Amniotic stem cell (primary cell): ENCODE measurements at places on chromosomes 7 and 10.

DNA sequence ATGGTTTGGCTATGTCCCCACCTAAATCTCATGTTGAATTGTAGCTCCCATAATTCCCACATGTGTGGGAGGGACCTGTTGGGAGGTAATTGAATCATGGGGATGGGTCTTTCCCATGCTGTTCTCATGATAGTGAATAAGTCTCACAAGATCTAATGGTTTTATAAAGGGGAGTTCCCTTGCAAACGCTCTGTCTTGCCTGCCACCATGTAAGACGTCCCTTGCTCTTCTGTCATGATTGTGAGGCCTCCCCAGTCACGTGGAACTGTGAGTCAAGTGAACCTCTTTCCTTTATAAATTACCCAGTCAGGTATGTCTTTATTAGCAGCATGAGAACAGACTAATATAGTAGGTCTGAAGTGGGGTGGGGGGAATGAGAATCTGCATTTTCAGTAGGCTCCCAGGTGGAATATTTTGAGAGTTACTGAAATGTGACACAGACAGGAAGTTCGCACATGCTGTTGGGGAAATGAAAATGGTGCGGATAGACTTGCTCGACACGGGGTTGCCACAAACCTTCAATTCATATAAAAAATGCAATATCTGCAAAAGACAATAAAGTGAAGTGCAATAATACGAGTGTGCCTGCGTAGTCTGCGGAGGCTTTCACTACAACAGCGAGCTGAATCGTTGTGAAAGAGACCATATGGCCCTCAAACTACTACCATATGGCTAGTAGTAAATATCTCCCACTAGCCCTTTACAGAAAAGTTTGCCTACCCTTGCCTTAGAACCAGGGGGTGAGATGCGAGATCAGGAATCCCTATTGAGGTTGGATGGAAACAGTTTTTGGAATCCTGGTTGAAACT lies 166.1 kb downstream of the GRK5 start:
- no peak for DNase-seq

GRCh38 chr7:18013936-18014335 lies 13.7 kb downstream of the PRPS1L1 start:
- no peak for DNase-seq

GRCh38 chr7:139541600-139542307 lies 18.3 kb downstream of the CLEC2L start:
- no peak for DNase-seq

GRCh38 chr7:135756191-135756590 lies 7.6 kb upstream of the FAM180A start:
- DNase-seq, result no peak
